ENCODE measurements at places on chromosomes 3 and 15. TPM values are rescaled to one million over a fixed set of nuclear protein-coding genes. Genes with fewer than 3 reads are reported as not detected.
A peak's percentile ranks its signal among the peaks of the same experiment; 100 is the strongest.

ZXDC gene
- total RNA-seq, result 26.2 TPM

ADPRH gene
- total RNA-seq, result 3.0 TPM

AADACL2 gene
- 0.48 TPM for total RNA-seq

CPB1 gene
- total RNA-seq, result not detected

RBSN gene
- total RNA-seq, result 34.5 TPM

LRRN1 gene
- total RNA-seq, result 18.2 TPM

ZIC1 gene
- not detected for total RNA-seq

CFAP91 gene
- 2.6 TPM for total RNA-seq

CLSTN2 gene
- total RNA-seq, result 4.9 TPM

SLC24A5 gene
- 0.26 TPM for total RNA-seq

SHC4 gene
- total RNA-seq, result 8.8 TPM

ZBBX gene
- not detected for total RNA-seq

ISL2 gene
- total RNA-seq, result 1.5 TPM

CPEB1 gene
- 4.7 TPM for total RNA-seq

RHCG gene
- 0.16 TPM for total RNA-seq

DNA sequence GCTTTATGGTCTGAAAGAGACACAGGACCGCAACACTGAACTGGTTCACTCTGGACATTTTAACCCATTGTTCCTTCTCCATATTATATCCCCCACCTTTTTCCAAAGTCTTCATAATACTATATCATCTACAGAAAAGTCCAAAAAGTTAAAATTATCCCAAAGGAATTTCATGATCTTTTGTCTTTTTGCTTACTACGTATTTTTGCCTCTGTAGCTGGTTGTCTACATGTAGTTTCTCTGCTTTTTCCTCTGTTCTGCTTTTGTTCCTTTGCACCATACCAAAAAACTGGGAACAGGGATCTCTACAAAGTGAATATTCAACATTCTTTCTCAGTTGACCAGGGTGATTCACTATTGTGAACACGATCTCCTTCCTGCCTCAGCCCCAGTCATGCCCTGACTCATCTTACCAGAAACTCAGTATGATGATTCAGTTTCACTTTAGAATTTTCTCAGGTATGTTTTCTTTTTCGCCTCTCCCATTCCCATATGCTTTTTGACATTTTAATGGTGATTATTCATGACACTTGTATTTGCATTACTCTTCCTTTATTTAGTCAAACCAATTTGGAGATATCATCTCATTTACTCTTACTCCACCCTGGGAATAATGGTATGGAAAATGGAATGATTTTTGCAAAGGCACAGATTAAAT lies 14.5 kb downstream of the EMC4 start:
- no peak for DNase-seq

DNA sequence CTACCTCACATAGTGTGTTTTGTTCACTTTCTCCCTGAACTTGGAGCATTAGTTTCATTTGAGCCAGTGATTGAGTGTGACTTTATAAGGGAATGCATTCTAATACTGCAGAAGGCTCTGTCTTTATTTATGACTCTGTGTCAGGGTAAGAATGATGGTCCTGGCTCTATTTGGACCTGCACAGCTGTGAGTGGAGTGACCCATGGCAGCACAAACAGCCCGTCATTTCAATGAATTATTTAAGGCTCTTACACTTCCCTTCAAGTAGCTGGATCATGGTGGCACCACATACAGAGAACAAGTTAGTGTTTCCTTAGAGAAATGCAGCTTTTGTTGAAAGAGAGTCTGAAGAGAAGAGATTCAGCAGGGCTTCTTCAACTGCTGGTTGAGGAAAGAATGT lies 16.4 kb downstream of the TMEM108 start:
- DNase-seq, result no peak

DNA sequence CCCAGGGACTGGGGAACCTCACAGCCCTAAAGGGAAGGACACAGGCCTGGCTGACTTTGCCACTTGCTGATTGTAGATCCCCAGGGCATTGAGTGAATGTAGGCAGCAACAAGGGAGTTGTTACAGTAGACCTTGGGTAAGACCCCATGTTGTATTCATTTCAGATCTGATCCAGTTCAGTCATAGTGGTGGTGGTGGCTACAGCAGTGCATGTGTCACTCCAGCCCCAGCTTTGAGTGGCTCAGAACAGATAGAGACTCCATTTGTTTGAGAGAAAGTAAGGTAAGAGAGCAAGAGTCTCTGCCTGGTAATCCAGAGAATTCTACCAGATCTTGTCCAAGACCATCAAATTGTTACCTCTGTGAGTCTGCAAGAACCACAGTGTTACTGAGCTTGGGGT lies 278.7 kb upstream of the SATB1 start:
- DNase-seq, result no peak

- no peak for DNase-seq
Observed at GRCh38 chr15:48939648-48940047, 24.1 kb downstream of the SHC4 start.

GRCh38 chr3:28664123-28664522 lies 315.5 kb upstream of the AZI2 start:
- DNase-seq, result no peak

DNA sequence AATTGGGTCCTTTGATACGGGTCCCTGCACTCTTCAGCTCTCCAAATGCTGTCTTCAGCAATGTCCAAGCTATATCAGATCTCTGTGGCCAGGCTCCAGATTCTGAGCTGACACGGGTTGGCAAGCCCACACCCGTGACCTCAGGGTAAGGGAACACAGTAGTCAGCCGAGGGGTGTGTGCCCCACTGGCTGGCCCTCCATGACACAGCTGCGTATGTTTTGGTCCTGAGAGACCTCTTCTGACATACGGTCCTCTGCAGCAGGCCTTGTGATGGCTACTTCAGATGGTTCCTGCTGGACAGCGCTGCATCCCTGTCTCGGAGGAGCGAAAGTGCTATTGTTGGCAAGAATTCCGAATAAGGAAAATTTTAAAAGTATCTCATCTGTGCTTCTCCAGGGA lies 85.2 kb upstream of the ADAMTS17 start:
- no peak for DNase-seq

DNA sequence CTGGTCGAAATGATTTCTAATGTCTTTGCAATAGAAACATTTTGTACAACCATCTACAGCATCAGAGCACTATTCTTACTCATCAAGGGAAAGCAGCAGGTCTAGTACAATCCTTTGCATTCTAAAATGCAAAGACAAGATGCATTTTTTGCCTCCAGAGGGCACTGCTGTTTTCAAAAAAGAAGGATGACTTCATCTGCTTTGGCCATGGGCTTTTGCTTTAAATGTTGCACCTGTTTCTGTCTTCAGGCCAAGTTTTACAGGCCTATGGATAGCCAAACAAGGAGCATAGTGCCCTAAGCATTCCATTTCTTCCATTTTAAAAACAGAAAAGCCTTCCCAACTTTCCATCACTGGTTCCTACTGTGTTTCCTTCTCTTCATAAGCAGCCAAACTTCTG lies 3.4 kb downstream of the PARP9 start:
- peak; percentile 48 for DNase-seq

DNA sequence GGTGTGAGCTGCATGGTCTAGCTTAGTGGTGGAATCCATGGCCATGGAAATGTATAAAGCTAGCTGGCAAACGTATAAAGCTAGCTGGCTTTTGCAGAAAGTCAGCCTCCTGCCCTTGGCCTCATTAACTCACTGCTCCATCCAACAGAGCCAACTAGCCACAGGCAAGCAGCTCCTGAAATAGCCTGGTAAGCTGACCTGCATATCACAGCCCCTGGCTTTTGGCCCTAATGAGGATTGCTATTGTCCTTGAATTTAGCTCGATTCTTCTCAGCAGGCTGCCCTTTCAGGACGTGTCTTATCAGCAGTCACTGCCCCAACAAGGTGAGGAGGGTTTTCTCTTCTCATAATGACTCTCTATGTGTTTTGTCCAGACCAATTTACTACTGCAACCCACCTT lies 446.8 kb downstream of the WDR72 start:
- no peak for DNase-seq

DNA sequence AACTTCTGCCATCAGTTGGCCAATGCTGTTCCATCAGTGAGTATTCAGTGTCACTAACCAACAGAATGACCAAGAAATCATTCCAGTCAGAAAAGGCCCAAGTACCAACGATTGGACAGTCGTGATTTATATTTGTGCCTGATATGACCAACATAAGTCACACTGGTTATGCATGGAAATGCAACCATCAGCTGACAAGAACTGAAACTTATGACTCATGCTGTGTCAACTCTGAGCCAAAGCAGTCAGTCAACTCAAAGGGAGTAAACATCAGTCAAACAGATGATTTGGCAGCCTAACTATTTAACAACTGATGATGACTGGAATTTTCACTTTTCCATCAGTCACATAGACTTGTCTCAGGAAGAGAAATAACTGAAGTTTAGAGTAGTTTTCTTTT lies 142.4 kb downstream of the ANXA2 start:
- DNase-seq, result no peak

DNA sequence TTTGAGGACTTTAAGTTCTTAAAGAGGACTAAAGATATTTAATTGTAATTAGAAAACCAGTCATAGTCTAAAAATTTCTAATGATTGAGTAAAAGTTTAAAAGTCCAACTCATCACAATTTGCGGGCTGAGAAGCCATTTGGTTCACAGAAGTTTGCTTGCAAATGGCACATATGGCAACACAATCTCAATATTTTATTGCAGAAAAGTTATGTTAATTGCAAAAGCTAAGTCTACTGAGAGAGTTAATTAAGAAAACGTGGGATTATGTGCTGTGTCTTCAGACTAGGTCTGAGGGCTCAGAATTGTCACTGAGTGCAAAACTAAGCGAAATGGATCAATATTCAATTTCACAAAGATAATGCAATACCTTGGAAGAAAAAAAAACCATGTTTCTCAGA lies 289.7 kb downstream of the PYDC2 start:
- DNase-seq, result no peak

DNA sequence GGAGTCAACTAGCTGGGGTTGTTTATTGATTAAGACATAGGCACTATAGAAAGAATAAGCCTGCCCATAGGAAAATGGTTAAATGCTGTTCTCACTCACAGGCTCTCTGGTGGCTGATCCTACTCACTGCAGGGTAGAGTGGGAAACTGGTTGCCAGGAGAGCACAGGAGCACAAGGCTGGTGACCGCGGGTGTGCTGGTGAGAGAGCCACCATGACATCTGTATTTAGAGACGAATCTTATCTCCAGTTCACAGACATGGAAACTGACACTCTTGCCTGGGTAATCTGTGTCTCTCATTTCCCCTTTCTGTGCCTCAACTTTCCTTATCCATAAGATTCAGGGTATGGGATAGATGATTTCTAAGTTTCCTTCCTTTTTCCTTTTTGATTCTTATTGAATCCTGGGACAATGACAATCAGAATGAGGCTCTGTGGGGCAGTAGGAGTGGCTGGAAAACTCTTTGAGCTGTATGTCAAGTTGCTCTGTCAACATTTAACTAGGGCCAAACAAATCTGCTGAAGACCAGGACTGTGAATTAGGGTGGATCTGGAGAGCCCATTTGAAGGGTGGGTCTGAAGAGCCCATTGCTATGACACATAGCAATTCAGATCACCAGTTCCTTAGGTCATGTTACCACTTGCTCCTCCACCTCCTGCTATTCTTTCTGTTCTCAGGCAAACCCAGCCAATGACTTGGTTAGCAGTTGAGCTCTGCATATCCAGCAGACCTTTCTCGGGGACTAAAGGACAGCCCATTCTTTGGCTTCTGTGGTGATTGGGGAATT lies 286.1 kb upstream of the TBL1XR1 start:
- no peak for DNase-seq

- DNase-seq, result no peak
Observed at GRCh38 chr15:52427804-52428203, 100.9 kb downstream of the MYO5A start.

GRCh38 chr3:17553080-17553479 lies 189.4 kb downstream of the TBC1D5 start:
- DNase-seq, result no peak

GRCh38 chr3:58341376-58341775 lies 8.7 kb downstream of the PXK start:
- DNase-seq, result no peak

GRCh38 chr3:121768452-121768851 lies 18.9 kb upstream of the GOLGB1 start:
- no peak for DNase-seq

Measured in urinary bladder (tissue), 4 donors.